Activated CD8-positive, alpha-beta memory T cell treated with anti-CD3 and anti-CD28 coated beads for 24 hours (primary cell): ENCODE measurements at places on chromosomes 2 and 18.

- DNase-seq: peak; percentile 17
These were observed 231.1 kb downstream of the GBX2 start for GRCh38 chr2:235937087-235937486.

DNA sequence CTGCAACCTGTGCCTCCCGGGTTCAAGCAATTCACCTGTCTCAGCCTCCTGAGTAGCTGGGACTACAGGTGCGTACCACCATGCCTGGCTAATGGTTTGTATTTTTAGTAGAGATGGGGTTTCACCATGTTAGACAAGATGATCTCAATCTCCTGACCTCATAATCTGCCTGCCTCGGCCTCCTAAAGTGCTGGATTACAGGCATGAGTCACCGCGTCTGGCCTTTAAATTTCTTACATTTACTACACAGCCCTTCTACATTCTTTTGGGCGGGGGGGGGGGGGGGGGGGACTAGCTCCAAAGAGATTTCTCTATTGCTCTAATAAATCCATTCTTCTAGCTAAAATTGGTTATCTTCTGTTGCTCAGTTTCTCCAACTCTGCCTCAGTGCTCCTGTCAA lies 964.9 kb upstream of the ACVR2A start:
- no peak for DNase-seq

- DNase-seq: no peak
These were observed 229.0 kb downstream of the SOX11 start for GRCh38 chr2:5921081-5921642.

DNA sequence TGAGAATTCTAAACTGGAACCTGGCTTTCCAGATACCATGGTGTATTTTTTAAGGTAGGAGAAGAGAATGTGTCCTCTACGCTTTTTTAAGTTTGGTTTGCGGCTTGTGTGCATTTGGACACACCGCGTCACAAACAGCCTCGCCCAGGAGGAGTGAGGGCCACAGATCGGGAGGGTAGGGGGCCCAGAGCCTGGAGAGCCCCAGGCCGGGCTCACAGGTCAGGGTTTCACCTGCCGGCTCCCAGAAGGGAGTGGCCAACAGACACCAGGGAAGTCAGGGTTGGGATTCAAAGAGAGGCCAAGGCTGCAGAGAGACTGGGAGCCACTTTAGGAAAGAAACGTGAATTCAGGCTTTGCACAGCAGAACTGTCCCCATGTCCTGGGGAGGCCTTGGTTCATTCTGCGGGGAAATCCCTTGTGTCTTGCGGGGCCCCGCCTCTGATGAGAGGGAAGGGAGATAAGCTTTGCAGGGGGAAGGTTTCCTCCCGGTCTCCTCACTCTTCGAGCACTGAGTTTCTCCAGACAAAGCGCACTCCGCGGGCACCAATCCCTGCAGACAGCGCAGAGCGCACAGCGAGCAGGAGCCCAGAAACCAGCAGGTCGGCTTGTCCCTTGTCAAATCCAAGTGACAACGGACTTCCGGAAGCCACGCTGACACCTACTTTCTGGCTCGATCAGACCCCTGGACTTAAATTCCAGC lies 2.0 kb upstream of the TUBB6 start:
- DNase-seq: no peak

DNA sequence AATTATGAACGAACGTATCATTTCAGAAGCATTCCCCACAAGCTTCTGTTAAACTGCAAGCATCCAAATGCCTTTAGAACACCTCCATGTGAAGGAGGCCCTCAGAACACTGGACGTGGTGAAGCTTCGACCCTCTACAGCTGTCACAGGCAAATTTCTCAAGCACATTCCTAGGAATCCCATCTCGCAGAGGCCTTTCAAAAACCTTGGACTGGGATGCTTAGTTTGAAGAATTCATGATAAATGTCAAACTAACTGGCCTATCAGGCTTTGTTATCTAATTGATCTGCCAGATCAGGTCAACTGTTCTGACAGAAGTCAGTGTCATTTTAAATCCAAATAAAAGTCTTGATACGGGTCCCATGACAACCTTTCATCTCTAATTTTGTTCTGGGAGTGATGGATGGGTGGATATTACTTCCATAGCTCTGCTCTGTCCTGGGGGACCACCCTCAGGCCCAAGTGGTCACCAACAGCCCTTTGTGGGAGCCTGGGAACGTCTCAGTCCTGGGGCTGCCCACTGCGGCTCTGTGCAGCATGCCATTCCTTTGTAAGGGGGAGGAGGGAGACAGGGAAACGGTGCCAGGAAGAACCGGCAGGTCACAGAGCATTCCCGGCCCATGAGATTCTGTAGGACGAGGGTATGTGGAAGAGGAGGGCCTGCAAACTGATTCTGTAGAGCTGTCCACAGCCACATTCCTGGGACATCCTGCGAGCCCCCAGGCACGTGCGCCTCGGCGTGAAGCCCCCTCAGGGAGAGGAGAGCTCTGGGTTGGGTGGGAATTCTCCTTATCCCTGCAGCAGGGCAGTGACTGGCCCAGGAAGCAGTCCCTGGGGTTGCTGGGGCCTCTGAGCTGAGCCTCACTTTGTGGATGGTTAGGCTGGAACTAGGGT lies 59.1 kb upstream of the PXDN start:
- DNase-seq: no peak

DNA sequence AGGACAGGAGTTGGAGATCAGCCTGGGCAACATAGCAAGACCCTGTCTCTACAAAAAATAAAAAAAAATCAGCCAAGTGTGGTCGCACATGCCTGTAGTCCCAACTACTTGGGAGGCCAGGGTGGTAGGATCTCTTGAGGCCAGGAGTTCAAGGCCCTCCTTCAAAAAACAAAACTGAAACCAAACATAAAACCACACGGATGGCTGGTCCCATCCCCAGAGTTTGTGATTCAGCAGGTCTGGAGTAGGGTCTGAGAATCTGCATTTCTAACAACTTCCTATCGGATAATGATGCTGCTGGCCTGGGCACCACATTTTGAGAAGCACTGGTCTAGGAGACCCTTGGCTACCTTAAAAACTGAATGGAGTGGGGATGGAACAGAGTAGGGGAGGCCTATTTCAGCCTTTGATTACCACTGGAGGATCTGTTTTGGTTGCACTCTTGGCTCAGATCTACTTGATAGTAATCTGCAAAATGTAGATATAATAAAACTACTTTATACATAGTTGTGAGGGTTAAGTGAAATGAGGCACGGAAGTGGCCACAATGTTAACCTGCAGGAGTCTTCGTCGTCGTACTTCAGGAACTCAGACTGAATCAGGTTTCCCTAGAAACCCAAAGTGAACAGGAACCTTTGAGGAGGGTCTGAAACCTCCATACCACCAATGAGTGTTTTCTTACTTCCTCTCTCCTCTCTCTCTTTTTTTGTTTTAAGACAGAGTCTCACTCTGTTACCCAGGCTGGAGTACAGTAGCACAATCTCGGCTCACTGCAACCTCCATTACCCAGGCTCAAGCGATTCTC lies 25.5 kb upstream of the NFE2L2 start:
- no peak for DNase-seq

GRCh38 chr2:52572469-52572894 lies 1195.1 kb upstream of the CHAC2 start:
- DNase-seq: no peak

DNA sequence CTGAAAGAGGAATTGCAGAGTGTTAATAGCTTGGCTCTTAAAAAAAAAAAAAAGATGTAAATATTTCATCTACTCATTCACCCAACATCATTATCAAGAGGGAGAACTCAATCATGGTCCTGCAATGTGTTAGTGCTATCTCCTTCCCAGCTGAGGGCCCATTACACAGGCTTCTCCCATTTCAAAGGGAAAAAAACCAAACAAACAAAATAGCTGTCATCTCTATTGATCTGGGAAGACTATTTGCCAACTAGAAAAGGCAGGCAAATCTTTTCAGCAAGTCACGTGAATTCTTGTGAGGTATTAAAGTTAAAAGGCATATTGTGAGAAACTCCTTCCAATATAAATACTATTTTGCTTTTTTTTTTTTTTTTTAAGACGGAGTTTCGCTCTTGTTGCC lies 194.3 kb downstream of the MYO1B start:
- no peak for DNase-seq

- DNase-seq: no peak
These were observed 189.3 kb downstream of the HDAC4 start for GRCh38 chr2:239211396-239212094.

- no peak for DNase-seq
These were observed 49.0 kb downstream of the SNED1 start for GRCh38 chr2:241047253-241048010.

DNA sequence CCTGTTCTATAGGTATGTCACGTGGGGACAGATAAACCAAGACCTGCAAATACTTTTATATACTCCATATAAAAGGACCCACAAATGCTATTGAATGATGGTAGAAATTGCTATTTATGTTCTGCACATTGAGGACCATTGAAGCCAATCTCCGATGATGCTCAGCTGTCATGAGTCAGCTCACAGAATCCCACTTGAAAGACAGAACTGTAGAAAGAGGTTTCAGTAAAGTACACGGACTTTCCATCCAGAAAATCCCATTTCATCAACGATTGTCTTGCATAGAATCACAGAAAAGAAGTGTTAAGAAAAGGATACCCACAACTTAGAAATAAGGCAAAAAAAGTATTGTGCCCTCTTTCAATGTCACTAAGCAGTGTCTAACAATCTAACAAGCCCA lies 169.0 kb upstream of the COPS8 start:
- no peak for DNase-seq

DNA sequence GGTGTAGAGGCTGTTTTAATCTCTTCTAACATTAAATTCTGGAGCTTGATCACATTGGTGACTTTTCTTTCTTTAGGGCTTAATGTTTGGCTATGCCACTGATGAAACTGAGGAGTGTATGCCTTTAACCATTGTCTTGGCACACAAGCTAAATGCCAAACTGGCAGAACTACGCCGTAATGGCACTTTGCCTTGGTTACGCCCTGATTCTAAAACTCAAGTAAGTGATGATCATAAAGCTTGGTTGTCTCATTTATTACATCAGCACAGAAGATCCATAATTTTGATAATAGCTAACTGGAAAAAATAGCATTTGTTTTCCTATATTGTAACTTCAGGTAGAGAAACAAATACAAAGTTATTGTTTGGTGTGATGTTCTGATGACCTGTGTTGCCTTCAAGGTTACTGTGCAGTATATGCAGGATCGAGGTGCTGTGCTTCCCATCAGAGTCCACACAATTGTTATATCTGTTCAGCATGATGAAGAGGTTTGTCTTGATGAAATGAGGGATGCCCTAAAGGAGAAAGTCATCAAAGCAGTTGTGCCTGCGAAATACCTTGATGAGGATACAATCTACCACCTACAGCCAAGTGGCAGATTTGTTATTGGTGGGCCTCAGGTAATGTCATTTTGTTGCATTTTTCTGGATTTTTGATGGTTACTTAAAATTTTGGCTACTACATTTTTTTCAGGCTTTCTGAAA lies 2.9 kb downstream of the MAT2A start:
- DNase-seq: no peak

- no peak for DNase-seq
These were observed 946.6 kb downstream of the DPP10 start for GRCh38 chr2:115389024-115389423.

DNA sequence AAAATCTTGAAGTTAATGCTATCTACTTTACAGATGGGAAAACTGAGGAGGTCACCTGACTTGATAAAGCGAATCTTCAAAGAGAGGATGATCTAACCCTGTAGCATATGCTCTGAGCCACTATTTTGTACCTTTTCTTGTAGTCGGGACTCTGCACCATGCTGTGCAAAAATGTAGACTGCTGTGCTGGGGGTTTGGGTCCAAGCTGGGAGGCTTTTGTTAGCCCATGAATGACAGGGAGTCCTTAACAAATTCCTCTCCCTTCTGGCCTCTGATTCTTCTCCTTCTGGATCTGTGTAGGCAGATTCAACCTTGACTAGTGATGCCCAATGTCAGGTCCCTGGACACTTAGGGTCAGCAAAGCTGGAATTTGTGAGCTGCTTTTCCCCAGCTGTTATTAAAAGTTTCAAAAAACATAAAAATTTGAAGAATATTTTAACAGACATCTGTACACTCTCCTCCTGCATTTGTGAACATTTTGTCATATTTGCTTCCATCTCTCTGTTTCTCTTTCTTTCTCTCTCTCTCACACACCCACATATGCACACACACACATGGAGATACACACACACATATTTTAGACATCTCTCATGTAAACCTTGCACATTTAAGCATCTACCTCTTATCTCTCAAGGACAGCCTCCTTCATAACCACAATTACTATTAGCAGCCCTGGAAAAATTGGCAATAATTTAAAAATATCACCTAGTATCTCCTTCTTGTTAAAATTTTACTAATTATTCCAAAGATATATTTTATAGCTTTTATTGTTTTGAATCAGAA lies 335.0 kb upstream of the TRIB2 start:
- DNase-seq: no peak
